ENCODE measurements at places on chromosomes 4 and X.

- H3K27ac ChIP-seq: no peak overlapping the region
- H3K27me3 ChIP-seq: no peaks in the 10 kb centered on the region
- H3K4me1 ChIP-seq: peaks cover 5% of the 10 kb centered on the region
These were observed 34.3 kb downstream of the NALF2 start for GRCh38 chrX:69538321-69538876.

DNA sequence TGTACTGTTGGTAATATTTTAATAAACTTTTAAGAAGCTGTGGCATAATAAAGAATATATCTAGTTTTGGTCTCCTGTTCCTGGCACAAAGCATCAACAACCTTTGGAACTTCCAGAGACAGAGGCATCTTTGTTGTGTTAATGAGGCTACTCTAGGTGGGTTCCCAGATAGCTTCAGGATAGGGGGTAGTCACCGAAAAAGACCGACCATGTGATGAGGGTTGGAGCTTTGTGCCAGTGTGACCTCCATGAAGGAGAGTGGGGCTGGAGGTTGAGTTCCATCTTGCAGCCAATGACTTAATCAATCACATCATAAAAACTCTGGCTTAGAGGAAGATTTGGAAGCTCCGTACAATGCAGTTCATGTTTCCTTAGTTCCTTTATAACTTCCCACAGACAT is 9.9 kb downstream of the PPAT start:
- peaks cover 3% of the 10 kb centered on the region for H3K36me3 ChIP-seq
- H3K27ac ChIP-seq: no peak overlapping the region
- no peaks in the 10 kb centered on the region for H3K27me3 ChIP-seq
- DNase-seq: no peak
- H3K4me1 ChIP-seq: no peaks in the 10 kb centered on the region

DNA sequence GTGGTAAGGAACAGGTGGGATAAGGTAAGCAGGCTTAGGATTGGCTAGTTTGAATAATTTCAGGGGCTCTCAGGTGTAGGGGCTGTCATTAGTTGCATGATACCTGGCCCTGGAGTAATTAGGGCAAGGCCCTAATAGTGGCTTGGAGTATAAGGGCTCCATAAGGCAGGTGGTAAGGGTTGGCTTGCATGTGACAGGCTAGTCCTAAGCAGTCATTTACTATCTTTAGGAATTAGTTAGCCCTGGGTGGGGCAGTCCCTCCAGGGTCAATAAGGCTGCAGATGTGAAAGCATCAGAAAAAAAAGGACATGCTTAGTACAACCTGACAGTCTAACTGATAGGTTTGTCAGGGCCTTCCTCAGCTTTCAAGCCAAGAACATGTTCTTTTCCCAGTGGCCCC is 7.8 kb upstream of the TMPRSS11D start:
- H3K36me3 ChIP-seq: no peaks in the 10 kb centered on the region
- H3K27me3 ChIP-seq: no peaks in the 10 kb centered on the region
- no peak overlapping the region for H3K27ac ChIP-seq
- H3K4me3 ChIP-seq: no peak overlapping the region

- H3K36me3 ChIP-seq: no peaks in the 10 kb centered on the region
- no peak overlapping the region for H3K27ac ChIP-seq
- no peaks in the 10 kb centered on the region for H3K27me3 ChIP-seq
- no peak overlapping the region for H3K4me3 ChIP-seq
These were observed 25.8 kb downstream of the TRIM75 start for GRCh38 chr4:165079476-165079875.

DNA sequence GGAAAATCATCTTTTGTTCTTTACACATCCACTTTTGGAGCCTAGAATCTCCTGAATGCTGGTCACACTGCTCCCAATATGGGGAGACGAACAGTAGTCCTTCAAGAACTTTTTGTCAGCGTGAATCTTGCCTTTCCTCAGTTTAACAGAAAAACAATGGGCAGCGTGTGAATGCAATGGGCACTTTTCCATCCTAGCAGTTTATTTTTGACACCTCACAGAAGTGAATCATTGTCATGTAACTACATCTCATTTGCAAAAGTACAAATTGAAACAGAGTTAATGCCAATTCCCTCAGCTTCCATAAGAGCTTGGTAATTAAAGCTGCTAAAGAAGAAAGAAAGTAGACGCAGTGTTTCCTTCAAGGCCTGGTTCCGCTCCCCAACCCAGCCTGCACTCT is 85.5 kb downstream of the DRD5 start:
- H3K36me3 ChIP-seq: no peaks in the 10 kb centered on the region
- H3K4me1 ChIP-seq: no peaks in the 10 kb centered on the region
- DNase-seq: no peak
- H3K4me3 ChIP-seq: no peak overlapping the region
- H3K27ac ChIP-seq: no peak overlapping the region

GRCh38 chr4:138673053-138673452 is 342.5 kb upstream of the NOCT start:
- no peak overlapping the region for H3K27ac ChIP-seq
- H3K4me3 ChIP-seq: no peak overlapping the region
- no peak for DNase-seq
- H3K4me1 ChIP-seq: no peaks in the 10 kb centered on the region
- H3K36me3 ChIP-seq: no peaks in the 10 kb centered on the region
- peaks cover 7% of the 10 kb centered on the region for H3K27me3 ChIP-seq

GRCh38 chrX:106780664-106781377 is 21.7 kb upstream of the TBC1D8B start:
- H3K4me1 ChIP-seq: no peaks in the 10 kb centered on the region
- no peaks in the 10 kb centered on the region for H3K36me3 ChIP-seq
- no peak overlapping the region for H3K27ac ChIP-seq
- H3K4me3 ChIP-seq: no peak overlapping the region

- H3K27me3 ChIP-seq: peaks cover 11% of the 10 kb centered on the region
- no peak for DNase-seq
- H3K4me3 ChIP-seq: peak overlapping the region; percentile 65
- peak overlapping the region; percentile 43 for H3K27ac ChIP-seq
- no peaks in the 10 kb centered on the region for H3K36me3 ChIP-seq
These were observed 97.9 kb downstream of the PHKA2 start for GRCh38 chrX:18886005-18886343.

- no peak overlapping the region for H3K4me3 ChIP-seq
- DNase-seq: no peak
- no peaks in the 10 kb centered on the region for H3K36me3 ChIP-seq
- H3K27me3 ChIP-seq: no peaks in the 10 kb centered on the region
- H3K4me1 ChIP-seq: no peaks in the 10 kb centered on the region
These were observed 113.0 kb downstream of the RBM47 start for GRCh38 chr4:40516651-40517050.

Measured in common myeloid progenitor, CD34-positive (primary cell).